Stimulated activated CD8-positive, alpha-beta memory T cell treated with anti-CD3 and anti-CD28 coated beads, Interleukin-4, amount 100 ng/mL, for 4 hours (primary cell): ENCODE measurements at places on chromosomes 11 and 22.

GRCh38 chr22:29073618-29074275, 912 bp downstream of the KREMEN1 start:
- no peak for DNase-seq

DNA sequence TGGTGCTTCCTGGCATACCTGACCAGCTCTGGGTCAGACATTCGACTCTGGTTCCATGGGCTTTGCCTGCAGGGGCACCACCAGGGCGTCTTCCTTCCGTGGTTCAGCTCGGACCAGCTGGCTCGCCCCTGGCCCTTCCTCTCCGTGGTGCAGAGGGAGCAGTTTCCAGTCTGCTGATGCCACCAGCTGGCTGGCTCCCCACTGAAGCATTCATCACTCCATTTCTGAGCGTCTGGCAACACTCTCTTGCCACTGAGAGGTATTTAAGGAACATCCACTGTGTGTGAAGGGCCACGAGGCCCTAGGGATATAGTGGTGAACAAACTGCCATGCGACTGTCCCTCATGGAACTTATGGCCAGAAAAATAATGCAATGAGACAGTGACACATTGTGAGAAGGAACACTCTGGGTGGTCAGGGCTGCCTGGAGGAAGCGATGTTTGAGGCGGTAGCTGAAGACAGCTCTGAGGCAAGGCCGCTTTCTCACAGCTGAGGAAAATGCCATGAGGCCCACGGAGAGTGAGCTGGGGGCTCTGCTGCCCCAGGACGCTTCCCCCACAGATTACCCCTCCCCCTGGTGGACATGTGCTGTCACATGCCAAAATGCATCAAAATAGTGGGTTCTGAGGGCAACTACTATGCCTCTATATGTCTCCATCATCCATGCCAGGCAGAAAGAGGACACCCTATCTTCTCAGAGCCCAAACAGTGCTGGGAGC, 44.9 kb upstream of the ARFGAP3 start:
- DNase-seq: no peak

- DNase-seq: no peak
Measured at GRCh38 chr11:120529214-120529613, 17.7 kb downstream of the GRIK4 start.

- no peak for DNase-seq
Measured at GRCh38 chr22:22576244-22576988, 17.4 kb upstream of the PRAME start.

GRCh38 chr11:44221456-44221855, 88.5 kb downstream of the ALX4 start:
- DNase-seq: no peak

DNA sequence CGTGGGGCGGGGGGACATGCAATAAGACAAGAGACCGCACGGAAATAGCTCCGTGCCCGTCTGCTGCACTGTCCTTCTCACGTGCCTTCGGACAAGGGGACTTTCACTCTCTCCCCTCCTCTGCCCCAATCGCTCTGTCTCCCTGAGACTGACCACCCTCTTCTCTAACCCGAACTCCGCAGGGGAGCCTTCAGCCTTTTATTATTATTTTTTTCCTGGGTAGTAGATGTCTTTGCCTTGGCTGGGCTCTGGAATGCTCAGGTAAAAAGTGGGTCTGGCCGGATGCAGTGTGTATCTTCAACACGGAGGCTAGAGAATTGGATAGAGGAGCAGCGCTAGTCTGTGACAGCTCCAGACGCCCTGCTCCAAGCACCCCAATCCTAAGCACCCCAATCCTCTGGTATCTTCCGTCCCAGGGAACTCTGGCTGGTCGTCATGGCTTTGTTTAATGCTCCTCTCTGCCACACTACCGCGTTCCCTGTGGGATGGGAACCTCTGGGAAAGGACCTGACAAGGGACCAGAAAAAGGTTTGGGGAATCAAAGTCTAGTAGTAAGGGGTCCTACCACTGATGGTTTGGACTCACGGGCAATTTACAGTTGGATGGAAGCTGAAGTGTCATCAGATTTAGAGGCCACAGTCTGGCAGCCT, 25.1 kb upstream of the ROBO3 start:
- DNase-seq: no peak

DNA sequence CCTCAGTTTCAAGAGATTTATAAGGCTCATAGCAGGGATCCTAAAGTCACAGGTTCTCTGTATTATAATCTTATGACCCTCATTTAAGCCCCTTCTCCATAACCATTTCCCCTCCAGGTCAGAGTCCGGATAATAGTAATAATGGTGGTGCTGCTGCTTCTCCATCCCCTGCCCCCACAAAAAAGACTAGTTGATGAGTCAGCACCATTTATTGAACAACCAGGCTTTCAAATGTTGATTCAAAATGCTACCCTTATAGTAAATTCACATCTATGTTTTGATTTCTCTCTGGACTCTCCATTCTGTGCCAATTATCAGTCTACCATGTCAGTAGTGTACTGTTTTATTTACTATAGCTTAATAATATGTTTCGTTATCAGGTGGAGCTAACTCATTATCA, 17.6 kb upstream of the RIC3 start:
- no peak for DNase-seq

DNA sequence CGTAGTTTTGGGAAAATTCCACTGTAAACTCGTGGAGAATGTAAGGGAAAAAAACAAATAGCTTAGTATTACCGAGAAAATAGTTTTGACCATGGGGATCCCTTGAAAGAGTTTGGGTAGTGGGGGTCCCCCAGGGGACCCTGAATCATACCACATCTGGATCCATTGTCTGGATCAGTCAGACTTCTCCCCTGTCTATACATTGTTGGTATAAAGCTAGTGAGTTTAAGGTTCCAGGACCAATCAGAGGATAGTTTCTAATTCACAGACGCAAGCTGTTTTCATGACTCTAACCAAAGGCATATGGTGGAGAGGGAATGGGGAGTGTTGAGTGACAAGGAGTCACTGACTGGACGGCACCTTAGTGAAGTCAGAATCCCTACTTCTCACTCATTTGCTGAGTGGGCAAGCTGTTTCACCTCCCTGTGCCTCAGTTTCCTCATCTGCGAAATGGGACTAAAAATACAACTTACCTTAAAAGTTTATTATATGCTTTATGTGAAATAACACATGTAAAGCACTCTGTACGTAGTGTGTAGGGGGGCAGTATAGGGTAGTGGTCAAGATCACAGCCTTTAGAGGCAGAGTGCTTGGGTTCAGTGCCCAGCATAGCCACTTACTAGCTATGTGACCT, 90.2 kb downstream of the TRAF6 start:
- no peak for DNase-seq

GRCh38 chr11:45578316-45578715, 87.1 kb downstream of the CHST1 start:
- no peak for DNase-seq

DNA sequence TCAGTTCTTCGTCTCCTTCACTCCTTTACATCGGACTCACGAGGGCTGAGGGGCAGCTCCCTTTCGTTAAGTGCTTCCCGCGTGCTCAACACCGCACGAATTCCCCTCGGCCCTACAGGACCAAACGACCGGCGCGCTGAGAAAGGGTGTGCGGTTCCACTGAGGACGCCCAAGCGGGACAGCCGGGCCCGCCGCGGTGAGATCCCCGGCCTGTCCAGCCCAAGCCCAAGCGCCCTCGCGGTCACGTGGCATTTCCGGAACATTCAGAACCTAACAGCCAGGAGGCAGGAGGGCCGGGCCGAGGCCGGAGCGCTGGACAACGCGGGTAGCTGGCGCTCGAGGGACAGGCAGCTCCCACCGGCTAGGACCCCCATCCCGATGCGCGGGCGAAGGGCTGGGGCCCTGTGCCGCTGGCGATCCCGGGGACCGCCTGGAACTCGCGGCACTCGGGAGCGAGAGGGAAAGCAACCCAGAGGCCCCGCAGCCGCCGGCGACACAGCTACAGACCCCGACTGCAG, 737 bp upstream of the STIP1 start:
- DNase-seq: no peak

DNA sequence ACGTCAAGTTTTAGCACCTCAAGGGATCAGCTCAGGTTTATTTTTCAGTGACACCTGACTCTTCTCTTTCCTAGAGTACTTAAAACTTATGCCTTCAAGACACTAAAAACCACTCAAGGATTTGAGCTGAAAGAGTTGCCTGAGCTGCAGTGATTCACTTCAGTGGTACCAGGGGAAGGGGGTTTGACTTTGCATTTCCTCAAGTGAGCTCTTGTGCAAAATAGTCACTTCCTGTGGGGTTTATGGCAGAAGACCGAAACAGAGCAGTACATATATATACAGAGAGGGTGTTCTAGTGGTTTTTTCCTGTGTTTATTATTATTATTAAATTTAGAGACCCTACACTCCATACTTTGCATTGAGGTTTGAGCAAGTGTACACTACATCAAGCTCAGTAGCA, 60.7 kb downstream of the DBX1 start:
- DNase-seq: no peak

- no peak for DNase-seq
Measured at GRCh38 chr22:49192180-49192856, 635.4 kb downstream of the BRD1 start.

GRCh38 chr22:25131198-25131887, 68.3 kb upstream of the CRYBB3 start:
- DNase-seq: no peak

- DNase-seq: no peak
Measured at GRCh38 chr11:26743622-26744021, 21.8 kb upstream of the SLC5A12 start.

DNA sequence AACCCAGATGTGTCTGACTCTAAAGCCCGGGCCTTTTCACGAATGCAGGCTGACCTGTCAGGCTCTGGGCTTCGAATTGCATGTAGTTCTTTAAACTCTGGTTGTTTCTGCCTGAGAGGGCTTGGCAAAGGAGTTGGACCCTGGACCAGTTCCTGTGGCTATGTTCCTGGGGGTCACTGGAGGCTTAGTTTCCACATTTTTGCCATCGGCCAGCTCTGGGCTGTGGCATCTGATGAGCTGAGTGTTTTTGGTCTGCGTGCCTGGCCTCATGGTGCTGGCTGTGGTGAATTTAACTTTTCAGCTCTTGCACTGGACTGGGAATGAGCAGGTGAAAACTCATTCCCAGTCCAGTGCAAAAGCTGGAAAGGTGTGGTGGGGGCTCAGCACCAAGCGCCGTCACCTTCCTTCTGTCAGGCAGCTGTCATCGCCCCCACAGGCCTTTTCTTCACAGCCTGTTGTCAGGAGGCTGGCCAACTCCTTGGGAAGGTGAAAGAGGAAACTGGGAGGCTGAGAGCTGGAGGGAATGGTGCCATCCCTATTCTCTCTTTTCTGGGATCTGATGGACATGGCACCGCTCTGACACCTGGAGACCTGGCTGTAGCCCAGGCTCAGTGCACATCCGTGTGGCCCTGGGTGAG, 123.6 kb downstream of the ADAMTS15 start:
- no peak for DNase-seq

DNA sequence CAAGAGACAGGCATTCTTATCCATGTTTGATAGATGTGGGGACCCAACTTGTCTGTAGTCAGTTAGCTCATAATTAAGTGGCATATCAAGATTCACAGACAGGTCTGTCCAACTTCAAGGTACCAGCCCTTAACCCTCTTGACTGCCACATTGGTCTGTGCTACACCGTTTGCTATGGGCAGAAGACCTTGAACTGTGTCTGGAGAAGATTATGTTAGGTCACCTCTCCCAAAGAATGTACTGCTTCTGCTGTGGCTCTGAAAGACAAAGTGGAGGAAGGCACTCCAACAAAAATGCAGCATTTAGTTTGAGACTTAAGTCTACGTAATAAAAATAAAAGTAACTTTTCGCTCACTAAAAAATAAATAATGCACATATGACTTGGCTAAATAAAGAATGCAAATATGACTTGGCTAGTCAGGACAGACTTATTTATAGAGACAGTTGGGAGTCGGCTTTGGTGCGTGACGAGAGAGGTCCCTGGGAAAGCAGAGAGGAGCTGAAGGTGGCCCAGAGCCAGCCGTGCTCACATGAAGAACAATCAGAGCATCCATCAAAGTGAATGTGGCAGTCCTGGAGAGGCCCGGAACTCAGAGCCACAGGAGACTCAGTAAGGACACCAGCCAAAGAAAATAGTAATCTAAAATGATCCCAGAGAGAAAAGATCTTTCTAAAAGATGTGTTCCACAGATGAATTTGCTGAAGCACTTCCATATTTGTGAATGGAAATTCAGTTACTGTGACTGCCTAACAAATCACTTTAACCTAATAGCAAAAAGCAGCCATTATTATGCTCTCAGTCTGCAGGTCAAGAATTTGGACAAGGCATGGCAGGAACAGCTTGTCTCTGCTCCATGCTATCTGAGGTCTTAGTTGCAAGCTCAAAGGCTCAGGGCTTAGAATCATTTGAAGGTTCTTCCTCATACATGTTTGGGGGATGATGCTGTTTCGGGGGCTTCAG, 35.0 kb downstream of the CWC15 start:
- no peak for DNase-seq

GRCh38 chr22:45548991-45549761, 46.5 kb downstream of the FBLN1 start:
- DNase-seq: no peak

- DNase-seq: no peak
Measured at GRCh38 chr22:39408173-39408572, 8.6 kb downstream of the TAB1 start.

GRCh38 chr11:109972181-109972715, 120.9 kb upstream of the ZC3H12C start:
- no peak for DNase-seq

DNA sequence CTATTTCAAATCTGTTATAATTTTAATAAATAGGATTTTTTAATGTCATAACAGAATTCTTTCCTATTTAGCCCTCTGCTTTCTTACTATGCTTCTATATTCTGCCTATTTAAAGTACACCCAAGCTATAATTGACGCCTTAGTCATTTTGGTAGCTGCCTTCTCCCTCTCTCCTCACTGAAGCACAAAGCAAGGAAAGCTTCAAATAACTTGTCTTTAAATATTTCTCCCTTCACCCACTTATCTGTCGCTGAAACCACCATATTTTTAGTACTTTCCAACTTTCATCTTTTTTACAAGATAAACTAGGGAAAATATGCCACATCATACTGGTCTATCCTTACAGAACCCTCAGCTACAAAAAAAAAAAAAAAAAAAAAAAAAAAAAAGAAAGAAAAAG, 127.9 kb downstream of the ENTHD1 start:
- no peak for DNase-seq

DNA sequence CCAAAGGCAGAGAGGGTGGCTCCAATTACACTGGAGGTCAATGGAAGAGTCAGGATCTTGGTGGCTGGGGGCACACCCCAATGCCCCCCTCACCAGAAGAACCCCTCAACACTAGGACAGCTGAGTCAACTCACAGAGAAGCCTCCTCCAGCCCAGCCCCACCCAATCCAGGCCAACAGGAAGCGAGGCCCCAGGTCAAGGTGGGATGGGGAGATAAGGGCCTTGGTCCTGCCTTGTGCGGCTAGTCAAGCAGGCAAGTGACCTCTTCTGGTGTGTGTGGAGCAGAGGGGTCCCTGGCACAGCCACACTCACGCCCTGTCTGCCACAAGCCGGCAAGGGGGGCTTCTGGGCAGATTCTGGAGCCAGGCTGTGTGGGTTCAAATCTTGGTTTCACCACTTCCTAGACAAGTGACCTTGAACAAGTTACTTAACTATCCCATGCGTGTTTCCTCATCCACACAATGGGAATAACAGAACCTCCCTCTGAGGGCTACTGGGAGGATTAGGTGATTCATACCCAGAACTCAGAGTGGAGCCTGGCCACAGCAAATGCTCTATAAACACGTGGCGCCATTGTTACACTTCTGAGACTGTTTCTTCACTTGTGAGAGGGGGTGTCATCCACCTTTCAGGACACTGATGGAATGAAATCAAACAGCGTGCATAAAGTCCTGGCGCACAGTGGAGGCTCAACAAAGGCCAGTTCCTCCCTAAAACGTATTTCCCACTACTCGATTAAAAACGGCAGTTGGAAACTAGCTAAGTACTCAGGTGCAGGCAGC, 3.2 kb downstream of the TTLL12 start:
- no peak for DNase-seq
